Inflammatory macrophage (primary cell): ENCODE measurements at places on chromosomes 5 and 9.
A peak's percentile ranks its signal among the peaks of the same experiment; 100 is the strongest.

DNA sequence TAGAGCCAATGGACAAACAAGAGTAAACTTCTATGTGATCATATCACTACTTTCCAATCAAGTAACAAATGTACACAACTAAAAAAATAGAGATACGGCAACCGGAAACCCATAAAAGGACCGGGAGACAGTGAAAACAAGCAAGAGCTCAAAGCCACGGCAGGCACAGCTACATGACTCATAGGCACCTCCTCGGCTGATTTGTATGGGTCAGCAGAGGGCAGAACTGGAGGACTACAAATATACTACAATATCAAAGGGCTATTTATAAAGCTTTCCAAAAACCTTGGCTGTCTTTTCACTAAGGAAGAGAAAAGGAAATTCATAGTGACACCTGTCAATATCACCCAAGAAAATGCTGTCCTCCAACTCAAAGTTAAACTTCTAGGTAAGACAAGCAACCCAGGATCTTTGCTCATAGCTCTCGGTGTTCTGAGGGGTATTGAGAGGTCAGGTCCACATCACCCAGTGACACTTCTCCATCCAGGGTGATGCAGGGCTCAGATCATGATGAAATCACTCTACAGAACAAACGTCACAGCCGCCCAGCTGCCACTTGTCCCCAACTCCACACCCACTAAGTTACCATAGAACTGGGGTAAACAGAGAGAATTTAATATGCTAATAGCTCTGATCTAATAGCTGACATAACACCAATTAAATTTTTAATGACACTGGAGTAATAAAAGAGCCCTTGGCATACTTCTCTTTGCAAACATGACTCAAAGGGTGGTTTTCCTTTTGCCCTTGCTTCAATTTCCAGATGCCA, 41.3 kb downstream of the PFDN1 start:
- DNase-seq: peak; percentile 83

DNA sequence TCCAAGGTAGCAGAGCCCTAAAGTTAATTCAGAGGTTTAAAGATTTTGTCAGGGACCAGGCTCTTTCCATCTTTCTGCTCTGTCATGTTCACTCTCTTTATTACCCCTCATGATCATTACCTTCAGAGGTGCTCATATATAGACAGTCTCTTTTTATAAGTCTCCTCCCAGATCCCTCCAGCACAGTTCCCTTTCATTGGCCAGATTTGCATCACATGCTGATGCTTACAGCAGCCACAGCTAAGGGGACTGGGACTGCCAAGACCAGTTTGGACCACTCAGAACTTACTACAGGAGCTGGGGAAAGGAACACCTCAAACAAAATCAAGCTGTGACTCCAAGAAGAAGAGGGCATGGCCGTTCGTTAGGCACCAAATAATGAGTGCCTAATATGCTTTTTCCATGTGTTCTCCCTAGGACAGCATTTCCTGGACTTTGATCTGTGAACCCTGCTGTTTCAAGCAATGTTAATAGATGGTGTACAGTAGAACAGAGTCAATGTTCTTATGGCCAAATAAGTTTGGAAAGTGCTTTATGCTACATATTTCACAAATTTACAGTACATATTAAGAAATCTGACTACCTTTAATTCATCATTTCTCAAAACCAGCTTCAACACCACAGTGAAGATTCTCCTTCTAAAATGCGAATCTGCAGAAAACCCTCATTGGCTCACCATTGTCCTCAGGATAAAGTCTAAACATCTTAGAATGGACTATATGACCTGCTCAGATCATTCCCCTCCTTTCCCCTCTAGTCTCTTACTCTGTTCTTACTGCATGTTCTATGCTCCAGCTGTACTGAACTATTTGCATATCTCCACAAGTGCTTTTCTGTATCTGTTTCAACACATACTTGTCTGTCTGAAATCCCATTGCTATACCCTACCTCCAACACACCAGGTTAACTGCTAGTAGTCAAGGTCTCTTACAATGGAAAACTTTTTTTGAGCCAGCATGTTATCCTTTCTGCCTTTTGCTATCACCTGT, 3.4 kb downstream of the C5orf58 start:
- DNase-seq: no peak

DNA sequence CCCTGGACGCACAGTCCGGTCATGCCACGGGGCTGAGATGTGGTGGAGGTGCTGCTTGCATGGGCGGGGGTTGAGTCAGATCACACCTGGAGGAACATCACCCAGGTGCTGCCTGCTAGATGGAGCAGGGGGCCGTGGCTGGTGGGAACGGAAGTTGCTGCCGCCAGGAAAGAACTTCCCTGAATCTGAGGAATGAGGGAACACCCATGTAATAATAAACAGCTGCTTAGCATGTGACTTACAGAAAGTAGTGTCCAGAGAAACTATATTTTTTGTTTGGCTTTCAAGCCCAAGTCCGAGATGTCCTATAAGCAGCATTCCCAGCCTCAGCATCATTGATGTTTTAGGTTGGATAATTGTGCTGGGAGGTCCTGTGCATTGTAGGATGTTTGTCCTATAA, 27.1 kb upstream of the FAM240B start:
- DNase-seq: no peak

DNA sequence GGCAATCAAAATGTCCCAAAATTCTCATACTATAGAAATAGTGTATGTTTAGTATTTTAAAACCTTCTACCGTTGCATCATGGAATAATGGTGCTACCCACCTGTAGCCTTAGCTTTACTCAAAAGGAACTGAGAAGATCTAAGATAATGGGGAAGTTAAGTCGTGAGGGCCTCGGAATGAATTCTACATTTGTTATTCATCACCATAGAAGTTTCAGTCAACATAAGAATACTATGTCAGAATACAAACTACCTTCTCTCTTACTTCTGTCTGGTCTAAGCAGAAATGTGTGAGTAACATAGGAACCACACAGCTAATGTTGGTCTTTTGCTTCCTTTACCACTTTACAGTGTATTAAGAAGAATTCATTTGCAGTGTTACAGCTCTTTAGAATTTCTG, 43.2 kb downstream of the RFK start:
- DNase-seq: no peak

DNA sequence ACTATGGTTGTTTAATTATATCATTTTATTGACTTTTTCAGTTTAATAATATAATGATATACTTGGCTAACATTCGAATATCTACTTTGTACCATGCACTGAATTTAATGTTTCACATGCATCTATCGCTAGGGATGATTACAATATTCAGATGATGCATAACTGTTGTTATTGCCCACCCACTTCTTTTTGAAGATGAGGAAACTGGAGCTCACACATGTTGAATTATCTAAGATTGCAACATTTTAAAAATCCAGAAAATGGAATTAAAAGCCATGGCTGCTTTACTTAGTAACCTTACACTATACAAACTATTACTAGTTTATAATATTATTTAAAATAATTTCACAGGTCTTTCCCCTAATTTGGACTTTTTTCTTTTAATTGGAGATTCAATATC, 171.7 kb downstream of the TLR4 start:
- no peak for DNase-seq

- no peak for DNase-seq
Measured at GRCh38 chr5:62111428-62111827, 194.6 kb upstream of the KIF2A start.

- no peak for DNase-seq
Measured at GRCh38 chr5:141636106-141636412, 590 bp downstream of the HDAC3 start.

GRCh38 chr5:157245476-157245875, 20.4 kb upstream of the CYFIP2 start:
- DNase-seq: no peak
